Neural progenitor cell (in vitro differentiated cells): ENCODE measurements at places on chromosomes 1 and 21.

GRCh38 chr1:226657895-226658545, 81.1 kb downstream of the ITPKB start:
- DNase-seq = no peak

DNA sequence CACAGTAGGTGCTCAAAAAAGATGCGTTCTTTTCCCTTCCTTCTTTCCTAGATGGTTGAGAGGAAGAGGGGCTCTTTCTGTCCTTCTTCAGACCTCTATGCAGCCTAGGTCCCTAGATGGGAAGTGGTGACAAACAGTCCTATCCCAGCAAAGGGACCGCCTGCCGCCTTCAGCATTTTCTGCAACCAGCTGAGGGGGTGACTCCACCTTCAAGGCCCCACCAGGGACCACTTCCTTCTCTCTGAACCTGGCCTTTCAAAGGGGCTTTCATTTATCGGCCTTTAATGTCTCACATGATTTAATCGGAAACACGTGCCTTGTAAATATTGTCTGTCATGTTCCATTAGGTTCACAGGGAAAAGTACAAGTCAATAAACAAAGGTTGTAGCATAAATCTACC, 32.6 kb downstream of the GLIS1 start:
- DNase-seq = no peak

GRCh38 chr1:4137621-4138415, 237.7 kb upstream of the C1orf174 start:
- DNase-seq = peak; percentile 23

- DNase-seq = no peak
Observed at GRCh38 chr1:223176437-223176836, 33.4 kb upstream of the TLR5 start.

- DNase-seq = no peak
Observed at GRCh38 chr1:219126377-219126776, 47.3 kb upstream of the LYPLAL1 start.

DNA sequence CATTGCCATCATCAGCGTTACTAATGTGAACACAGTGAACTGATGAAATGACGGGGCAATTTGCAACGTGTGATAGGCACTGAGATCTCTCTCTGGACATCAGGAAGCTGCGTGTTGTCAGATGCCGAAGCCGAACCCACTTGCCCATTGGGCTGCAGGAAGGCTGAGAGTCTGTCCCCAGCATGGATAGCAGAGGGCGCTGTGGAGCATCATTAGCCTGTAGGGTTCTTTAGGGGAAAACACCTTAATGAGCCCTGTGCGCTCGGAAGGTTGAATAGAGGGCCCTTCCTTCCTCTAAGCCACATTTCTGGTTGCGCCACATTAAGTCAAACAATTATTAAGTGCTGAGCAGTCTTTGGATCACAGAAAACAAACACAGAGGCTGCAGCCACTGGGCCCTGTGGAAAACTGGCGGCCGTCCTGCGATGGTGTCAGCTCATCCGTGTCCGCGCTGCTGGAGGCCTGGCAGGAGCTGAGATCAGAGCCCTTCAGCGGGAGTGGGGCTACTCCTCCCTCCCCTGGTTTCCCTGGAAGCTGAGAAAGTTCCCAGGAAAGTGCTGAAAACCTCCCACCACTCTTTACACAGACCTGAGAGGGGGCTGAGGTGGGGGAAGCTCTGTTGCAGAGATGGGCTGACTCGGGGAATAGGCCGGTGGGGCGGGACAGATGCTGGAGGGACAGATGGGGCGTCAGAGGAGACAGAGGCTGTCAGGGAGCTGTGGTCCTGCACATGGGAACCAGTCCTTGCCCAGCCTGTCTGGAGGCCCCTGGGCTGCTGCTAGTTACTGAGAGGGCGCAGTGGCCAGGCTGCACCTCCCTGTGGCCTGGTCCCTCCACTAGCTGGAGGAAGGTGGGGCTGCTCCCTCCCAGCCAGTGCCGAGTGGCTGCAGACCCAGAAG, 12.7 kb downstream of the TFF2 start:
- peak; percentile 87 for DNase-seq
